ENCODE measurements at places on chromosomes 4 and X.

GRCh38 chr4:185587427-185588161, 52.3 kb upstream of the PDLIM3 start:
- DNase-seq: peak; percentile 53

GRCh38 chrX:13780868-13781427, 35.9 kb downstream of the GPM6B start:
- DNase-seq: no peak

- no peak for DNase-seq
Measured at GRCh38 chrX:28311466-28311865, 275.8 kb upstream of the IL1RAPL1 start.

DNA sequence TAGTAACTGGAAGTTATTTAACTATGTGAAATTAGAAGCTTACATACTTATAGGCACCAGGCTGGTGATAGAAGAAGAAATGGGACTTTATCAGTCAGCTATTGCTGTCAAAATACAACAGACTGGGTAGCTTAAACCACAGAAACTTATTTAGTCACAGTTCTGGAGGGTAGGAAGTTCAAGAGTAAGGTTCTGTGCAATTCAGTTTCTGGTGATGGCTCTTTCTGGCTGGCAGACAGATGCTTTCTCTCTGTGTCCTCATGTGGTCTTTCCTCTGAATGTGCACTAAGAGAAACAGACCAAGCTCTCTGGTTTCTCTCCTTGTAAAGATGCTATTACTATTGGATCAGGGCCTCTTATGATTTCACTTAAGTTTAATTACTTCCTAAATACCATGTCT, 92.1 kb upstream of the ANKRD50 start:
- no peak for DNase-seq

DNA sequence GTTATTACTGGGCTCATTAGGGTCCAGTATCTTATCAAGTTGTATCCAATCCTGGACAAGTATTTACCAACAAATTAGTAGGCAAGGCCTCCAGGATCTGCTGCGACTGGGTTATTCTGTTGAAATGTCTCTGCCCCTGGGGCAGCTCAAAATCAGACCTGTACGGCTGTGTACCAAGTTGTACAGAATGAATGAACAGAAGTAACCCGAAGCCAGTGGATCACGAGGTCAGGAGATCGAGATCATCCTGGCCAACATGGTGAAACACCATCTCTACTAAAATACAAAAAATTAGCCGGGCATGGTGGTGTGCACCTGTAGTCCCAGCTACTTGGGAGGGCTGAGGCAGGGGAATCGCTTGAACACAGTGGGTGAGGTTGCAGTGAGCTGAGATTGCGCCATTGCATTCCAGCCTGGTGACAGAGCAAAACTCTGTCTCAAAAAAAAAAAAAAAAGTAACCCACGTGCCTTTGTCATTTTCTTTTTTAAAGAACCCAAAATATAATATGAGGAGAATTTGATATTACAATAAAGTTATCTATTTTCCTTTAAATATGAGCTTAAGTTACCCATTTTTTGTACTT, 127.3 kb downstream of the CBR4 start:
- no peak for DNase-seq

DNA sequence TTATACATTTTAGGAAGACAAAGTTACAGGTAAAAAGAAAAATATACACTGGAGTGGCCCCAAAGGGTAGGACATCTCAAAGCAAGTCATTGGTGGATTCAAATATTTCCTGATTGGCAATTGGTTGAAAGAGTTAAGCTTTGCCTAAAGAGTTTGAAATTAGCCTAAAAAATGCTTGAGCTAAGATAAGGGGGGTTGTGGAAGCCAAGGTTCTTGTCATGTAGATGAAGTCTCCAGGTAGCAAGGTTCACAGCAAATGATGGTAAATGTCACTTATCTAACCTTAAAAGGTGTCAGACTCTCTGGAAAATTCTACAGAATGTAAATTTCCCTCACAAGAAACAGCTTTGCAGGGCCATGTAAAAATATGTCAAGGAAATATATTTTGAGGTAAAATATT, 596.7 kb downstream of the FAT4 start:
- DNase-seq: no peak

DNA sequence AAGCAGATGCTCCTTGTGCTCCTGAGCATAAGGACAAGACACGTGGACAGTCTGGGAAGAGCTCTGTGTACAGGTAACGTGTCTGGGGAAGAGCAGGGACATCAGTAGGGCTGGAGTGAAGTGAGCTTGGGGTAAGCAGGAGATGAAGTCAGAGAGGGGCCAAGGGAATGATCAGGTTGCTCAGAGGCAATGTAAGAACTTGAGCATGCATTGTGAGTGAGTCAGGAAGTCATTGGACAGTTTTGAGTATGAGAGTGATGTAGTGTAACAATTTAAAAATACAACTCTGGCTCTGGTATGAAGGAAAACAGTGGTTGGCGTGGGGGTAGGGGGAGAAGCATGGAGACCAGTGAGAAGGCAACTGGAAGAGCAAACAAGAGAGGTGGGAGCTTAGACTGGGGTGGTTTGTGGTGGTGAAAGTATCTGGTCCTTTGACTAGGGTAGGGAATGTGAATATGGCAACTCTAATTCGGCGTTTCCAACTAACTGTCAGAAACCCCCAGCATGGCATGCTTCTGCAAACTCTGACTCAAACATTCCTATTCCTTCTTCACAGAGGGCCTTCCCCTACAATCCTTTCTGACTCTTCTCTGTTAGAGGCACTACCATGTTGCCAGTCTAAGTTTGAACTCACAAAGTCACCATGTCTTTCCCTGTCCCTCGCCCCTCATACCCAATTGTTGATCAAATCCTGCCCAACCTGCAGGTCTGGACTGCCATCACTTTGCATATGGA, 57.2 kb downstream of the STBD1 start:
- DNase-seq: no peak

DNA sequence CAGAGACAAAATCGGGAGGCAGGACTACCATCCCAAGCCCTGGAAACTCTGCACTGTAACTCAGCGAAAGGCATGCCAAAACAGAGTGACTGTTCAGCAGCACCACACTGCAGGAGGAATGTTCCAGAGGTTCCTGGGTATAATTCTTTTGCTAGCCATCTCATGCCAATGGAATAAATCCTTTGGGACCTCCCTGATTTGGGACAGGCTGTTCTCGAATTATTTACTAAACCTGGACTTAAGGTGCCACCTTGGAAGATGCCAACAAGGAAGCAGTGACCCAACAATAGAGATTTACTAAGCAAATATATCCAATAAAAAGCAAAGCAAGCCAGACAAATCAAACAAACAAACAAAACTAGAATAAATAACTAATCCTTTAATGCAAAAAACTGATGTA, 9.3 kb downstream of the AADAT start:
- DNase-seq: no peak

GRCh38 chrX:65745992-65746391, 78.5 kb downstream of the MSN start:
- DNase-seq: no peak
